ENCODE measurements at places on chromosomes 7 and 10.

GRCh38 chr10:51773681-51774080 is 74.3 kb upstream of the CSTF2T start:
- no peak for DNase-seq

GRCh38 chr7:30912021-30912730 is 523 bp downstream of the AQP1 start:
- no peak for DNase-seq

DNA sequence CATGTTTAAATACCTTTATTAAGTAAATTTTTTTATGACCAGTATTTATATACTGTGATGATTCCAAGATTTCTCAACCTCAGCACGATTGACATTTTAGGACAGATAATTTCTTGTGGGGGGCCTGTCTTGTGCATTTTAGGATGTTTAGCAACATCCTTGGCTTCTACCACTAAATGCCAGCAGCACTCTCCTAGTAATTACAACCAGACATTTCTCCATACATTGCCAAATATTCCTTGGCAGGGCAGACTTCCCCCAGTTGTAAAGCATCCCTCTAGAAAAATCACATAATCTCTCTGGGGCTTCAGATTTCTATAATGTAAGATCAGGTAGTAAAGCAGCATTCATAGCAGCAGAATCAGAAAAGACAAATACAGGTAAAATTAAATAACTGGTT is 7.8 kb upstream of the LIPM start:
- no peak for DNase-seq

DNA sequence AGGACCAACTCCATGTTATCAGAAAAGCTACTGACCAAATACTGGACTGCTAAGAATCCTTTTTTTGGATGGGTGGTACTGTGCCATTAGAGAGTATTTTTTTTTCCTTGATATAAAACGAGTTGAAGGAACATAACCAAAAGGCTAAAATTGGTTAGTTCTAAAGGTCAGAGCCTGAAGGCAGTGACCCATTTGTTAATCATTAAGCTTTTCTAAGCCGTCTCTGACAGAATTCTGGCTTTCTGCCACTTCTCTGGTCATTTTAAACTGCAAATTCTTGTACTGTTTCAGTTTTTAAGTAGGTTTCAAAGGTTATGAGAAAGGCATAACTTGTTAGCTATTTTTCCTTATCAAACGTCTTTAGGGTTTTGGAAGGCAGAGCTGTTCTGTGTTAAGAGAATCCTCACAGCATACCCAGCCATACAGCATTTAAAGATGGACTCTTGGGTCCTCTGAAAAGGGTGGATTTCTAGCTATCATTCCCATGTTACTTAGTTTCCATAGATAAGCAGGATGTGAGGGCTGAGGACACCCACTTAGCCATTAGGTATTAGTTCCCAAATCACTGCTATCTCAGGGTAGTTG is 196.8 kb downstream of the RNLS start:
- no peak for DNase-seq

DNA sequence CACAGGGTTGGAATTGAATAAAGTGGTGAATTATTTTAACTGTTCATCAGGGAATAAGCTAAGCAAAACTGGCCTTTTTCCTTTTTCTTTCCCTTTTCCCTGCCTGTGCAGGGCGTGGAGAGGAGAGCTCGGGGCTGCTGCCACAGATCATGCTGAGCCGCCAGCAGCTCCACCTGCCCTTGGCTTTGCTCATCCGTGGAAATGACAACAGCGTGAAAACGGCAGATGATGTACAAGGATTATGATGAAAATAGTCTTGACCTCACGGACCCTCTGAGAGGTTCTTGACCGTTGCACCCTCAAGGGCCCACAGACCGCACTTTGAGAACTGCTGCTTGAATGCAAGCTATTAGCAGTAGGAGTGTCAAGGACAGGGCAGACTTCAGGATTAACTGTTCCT is 10.6 kb downstream of the PPP2R2D start:
- DNase-seq: no peak

GRCh38 chr10:131908151-131908550 is 7.3 kb downstream of the PPP2R2D start:
- DNase-seq: no peak

GRCh38 chr7:50475340-50475739 is 25.2 kb upstream of the FIGNL1 start:
- no peak for DNase-seq

GRCh38 chr7:37816922-37817590 is 31.3 kb upstream of the NME8 start:
- no peak for DNase-seq

- DNase-seq: no peak
Measured at GRCh38 chr7:148905093-148905666, 21.1 kb upstream of the EZH2 start.

DNA sequence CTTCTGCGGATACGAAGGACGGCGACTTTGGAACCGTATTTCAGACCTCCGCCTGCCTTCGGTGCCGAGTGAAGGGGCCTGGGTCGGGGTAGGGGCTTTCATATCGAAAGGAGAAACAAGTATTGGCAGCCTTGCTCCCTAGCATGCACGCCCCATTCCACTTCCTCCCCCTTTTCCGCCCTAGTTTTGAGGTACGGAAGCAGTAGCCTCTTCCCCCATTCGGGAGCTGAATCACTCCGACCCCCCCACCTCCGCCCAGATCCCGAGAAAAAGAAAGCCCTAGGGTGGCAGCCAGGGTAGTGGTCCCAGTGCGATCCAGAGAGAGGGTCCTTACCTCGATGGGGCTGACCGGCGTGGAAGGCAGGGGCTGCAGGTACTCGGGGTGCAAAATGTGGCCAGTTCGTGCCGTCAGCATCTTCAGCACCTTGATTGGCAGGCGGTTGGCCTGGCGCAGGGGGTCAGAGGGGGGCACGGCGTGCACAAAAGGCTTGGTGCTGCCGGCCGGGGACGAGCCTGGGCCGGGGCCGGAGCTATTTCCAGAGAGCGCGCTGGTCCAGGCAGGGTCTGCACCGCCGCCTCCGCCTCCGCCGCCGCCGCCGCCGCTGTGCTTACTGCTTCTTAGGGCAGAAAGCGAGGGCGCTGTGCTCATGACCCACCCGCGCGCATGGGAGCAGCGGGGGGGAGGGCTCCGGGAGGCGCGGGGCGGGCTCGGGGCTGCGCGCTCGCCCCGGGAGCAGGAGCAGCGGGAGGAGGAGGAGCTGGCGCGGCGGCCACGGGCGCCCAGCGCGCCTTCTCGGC is 594 bp downstream of the ZNF503 start:
- no peak for DNase-seq

DNA sequence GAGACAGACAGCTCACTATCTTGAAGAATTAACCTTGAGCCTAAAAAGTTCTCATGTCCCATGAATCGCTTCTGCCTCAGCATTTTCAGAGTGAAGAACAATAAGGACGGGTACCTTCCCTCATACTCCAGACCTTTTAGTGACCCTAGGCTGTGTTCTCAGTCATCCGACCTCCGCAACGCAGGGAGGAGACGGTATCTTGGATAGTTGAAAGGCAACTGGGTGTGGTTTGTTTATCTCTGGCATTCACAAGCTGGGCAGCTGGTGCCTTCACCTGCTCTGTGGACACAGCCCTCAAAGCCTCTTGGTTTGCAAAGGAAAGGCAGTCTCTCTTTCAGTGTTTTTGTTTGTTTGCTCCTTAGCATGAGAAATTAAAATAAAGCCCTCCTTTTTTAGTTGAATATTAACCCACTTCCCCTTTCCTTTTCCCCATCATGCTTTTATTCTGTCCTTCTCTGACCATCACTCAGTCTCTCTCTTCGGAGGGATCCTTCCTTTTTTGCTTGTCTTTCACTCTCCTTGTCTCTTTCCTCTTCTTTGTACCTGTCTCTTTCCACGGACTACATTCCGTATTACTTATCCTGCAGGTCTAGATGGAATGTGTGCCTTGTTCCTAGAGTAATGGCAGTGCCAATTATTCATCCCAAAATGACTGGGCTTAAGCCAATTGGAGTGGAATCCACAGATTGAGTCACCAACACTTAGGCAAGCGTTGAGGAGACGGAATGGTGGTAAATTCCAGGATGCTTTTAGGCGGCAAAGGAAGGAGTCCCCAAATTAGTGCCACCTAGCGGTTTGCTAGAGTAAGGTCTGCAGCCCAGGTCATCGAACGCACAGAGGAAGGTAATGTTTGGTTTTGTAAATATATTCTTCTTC is 45.8 kb downstream of the PRR15 start:
- DNase-seq: peak; percentile 47

- no peak for DNase-seq
Measured at GRCh38 chr7:3204526-3204925, 96.5 kb upstream of the SDK1 start.

- no peak for DNase-seq
Measured at GRCh38 chr10:12438919-12439692, 89.8 kb downstream of the CAMK1D start.

DNA sequence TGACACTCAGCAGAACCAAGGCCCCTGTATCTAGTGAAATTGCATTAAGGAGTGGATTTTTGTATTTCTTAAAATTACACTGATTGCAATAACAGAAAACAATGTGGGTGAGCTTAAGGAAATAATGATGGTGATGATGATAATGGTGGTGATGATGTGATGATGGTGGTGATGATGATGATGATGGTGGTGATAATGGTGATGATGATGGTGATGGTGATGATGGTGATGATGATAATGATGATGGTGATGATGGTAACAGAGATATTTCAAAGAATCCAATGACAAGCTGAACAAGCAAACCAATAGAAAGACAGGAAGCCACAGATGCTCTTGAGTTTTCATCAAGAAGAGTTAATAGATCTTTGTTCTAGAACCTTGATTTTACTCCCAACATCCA is 630.7 kb upstream of the AUTS2 start:
- no peak for DNase-seq

GRCh38 chr10:112988839-112989406 is 38.9 kb downstream of the TCF7L2 start:
- peak; percentile 18 for DNase-seq

- no peak for DNase-seq
Measured at GRCh38 chr10:99370993-99371392, 41.8 kb downstream of the CNNM1 start.

DNA sequence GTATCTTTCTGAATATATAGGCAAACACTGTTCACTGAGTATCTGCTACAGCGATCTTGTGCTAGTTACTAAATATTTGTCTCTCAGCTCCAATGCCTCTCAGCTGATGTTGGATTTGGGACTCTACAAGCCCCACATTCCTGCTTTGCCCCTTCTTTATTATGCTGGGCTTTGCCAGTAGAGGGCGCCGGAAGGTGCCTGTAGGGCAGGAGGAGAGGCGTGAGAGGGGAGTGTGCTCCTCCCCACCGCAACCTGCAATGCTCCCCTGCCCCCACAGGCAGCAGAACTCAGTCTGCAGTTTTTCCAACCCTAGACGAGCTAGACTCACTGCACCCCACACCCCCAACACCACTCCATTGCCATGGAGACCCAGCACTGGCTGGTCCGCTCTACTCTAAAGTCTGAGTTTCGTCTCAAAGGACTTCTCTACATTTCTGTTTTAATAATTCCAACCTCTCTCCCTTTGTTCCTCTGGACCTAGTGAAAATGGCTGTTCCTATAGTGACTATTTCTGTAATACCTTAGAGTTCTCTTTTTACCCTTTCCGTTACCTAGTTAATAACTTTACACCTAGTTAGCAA is 337.6 kb downstream of the CCSER2 start:
- peak; percentile 60 for DNase-seq

GRCh38 chr7:126780993-126781392 is 471.7 kb downstream of the GRM8 start:
- DNase-seq: no peak

DNA sequence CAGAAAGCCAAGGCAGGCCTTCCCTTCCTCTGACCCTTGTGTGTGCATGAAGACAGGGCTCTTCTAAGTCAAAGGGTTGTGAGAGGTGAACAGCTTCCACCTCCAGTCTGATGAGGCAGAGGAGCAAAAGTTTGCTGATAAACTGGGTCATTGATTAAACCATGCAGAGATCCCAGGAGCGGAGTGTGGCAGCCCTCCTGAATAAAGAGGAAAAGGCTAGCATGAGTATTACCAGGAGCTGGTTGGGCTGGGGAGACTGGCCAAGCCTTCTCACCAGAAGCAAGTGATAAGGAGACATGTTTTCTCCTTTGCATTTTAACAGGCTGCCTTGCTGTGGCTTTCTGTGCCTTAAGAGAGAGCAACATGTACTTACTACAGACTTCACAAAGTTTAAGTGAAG is 10.2 kb downstream of the LMOD2 start:
- DNase-seq: no peak

GRCh38 chr10:32298075-32298812 is 48.7 kb downstream of the EPC1 start:
- no peak for DNase-seq

DNA sequence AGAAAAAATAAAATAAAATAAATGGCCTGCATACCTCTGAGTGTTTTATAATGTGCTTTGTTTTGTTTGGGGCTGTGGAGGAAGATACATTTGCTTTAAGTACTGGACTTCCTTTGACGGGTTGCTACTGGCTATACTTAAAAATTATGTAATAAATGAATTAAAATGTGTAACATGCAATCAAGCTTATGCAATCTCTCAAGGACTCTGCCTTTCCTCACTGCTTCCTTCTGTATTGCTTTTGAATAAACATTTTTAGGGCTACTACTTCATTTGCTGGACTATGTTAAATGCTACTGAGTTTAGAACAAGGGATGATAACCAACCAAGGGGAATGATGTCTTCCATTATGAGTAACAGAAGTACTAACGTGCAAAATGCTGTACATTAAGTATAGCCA is 91.6 kb downstream of the ETV1 start:
- no peak for DNase-seq

- no peak for DNase-seq
Measured at GRCh38 chr10:33315891-33316290, 18.6 kb downstream of the NRP1 start.

DNA sequence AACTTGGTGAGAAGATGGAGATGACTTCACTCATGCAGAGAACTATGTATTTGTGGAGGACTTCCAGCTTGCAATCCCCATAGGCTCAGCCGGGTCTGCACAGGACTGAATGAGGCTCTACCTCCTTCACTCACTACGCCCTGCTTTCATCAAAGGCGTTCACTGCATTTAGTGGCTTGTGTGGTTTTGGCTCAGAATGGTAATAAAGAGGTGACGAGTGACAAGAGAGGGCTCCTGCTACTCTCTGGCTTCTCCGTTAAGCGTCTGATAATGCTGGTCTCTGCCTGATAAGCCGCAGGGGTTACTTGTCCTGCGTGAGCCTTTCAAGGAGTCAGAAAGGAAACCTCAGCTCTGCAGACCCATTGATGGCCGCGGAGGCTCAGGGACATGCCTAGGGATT is 343.4 kb downstream of the PRPF18 start:
- DNase-seq: no peak

DNA sequence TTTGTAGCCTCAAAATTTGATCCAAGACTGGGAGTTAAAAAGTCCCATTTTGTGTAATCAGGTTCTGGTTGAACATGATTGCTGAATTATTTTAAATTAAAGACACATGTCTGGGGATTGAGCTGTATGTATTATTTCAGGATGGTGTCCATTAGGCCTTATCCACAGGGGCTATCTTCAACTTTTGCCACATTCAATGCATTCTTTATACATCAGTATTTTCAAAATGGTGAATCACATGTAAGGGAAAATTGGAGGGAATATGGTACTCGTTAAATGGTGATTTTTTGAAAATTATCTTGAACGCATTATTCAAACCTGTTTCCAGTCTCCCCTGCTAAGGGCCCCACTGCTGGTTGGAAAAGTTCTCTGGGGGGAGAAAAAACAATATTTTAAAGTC is 367.7 kb upstream of the NPVF start:
- no peak for DNase-seq

- DNase-seq: no peak
Measured at GRCh38 chr7:141003172-141004065, 11.3 kb downstream of the MRPS33 start.

GRCh38 chr10:96507044-96507443 is 6.7 kb downstream of the TLL2 start:
- no peak for DNase-seq

Data from iPS DF 6.9 (cell line).